ENCODE measurements at places on chromosomes 7 and 10.
A peak's percentile ranks its signal among the peaks of the same experiment; 100 is the strongest.

DNA sequence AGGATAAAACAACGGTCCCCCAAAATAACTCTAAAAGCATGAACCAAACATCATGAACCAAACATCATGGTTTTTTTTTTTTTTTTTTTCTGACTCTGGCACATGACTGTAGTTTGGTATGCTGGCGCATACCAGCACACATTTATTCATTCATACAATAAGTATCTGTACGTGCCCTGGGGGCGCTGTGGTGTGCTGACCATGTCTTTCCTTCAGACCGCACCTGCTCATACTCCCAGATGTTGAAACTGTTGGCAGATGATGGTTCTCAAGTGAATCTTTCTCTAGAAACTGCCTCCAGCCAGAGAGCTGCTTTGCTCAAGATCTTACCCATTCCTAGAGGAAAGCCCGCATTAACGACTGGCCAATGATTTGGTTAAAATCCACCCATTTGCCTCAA is 114.7 kb upstream of the ANKRD30A start:
- DNase-seq = no peak

GRCh38 chr10:12579954-12580858 is 230.9 kb downstream of the CAMK1D start:
- no peak for DNase-seq

DNA sequence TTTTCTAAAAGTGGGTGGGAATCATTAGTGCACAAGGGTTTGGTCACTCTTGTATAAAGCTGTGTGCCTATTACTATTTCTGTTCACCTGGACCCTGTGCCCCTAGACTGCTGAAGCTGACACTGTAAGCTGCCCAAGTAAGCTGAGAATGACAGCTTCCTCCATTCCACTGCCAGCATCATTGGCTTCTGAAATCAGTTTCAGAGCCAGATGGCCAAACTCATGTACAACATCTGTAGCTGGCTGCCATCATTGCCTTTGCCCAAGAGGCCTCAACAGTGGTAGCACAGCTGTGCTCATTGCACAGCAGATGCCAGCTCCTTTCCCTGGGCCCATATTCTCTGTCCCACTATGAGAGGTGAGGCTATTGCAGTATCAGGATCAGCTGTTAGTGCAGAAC is 165.7 kb downstream of the CPEB3 start:
- no peak for DNase-seq

DNA sequence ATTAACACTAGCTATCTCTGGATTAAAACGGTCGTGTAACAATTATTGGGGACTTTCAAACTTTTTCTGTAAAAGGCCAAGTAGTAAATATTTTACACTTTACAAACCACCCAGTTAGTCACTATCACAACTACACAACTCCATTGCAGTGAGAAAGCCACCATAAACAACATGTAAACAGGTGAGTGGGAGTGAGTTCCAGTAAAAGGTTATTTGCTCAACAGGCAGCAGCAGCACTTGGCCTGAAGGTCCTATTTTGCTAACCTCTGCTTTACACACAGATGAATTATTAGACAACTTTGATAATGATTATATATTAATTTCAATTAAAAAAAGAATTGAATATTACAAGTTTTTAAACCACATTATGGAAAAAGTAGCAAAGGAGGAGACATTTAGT is 15.8 kb upstream of the AGMO start:
- DNase-seq = no peak

- no peak for DNase-seq
Measured at GRCh38 chr7:77537136-77537777, at the start of gene PTPN12. PTPN12 (plus strand) TSS chr7:77537295; CDS start chr7:77537547, 252 bp downstream.

DNA sequence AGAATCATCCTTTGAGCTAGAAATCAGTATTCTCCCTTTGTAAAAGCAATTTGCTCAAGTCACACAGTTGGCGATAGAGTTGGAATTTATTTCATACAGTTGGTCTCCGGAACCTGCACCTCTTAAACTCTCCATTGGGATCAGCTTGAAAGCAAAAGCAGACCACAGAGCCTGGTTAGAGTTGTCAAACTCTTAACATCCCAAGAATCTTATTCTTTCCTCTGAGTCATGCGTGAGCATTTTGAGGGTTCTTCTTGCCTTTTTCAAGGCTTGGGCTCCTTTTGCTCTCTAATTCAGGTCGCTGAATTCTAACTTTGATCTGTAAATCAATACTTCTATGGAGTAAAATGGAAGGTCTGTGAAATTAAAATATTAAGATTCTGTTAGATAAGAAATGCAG is 19.6 kb upstream of the SCIN start:
- DNase-seq = no peak

DNA sequence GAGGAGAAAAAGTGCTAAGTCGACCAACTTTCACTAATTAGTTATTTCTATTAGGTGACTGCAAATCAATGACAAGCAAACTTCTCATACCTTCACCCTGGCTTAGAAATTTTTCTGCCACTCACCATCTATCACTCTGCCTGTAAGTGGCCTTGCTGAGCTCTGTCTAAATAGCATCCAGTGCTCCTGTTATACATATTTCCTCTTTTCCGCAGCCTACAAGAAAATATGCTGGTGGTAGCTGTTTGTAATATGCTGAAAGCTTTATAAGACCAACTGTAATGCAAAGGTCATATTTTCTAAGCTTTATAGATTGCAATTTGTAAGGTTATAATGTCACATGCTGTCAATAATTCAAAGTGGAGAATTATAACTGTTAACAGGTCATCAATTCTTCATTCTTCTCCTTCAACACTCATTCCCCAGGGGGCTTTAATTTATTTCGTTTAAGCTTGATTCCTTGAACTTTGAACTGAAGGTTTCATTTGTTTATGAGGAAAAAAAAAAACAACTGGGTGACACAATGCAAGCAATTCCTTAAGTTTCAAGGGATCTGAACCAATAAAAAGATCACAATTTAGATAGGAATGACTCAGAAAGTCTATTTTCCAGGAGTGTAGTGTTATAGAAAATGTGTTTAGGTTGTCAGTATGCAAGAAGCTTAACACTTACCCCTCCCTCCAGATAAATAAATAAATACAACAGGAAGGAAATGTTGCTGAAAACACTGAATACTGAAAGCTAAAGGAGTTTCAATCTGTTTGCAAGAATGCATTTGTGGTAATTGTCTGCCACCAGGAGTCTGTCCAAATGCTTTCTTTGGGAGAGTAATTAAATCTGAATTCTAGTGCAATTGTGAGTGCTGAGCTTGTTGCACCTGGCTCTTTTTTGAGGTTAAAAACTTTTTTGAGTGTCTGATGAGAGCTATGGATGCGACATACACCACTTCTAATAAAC is 183.7 kb downstream of the SORCS1 start:
- DNase-seq = no peak

GRCh38 chr10:23314835-23315239 is 29.8 kb downstream of the C10orf67 start:
- DNase-seq = peak; percentile 39

- DNase-seq = peak; percentile 24
Measured at GRCh38 chr10:43229208-43230061, 37.4 kb downstream of the RASGEF1A start.

DNA sequence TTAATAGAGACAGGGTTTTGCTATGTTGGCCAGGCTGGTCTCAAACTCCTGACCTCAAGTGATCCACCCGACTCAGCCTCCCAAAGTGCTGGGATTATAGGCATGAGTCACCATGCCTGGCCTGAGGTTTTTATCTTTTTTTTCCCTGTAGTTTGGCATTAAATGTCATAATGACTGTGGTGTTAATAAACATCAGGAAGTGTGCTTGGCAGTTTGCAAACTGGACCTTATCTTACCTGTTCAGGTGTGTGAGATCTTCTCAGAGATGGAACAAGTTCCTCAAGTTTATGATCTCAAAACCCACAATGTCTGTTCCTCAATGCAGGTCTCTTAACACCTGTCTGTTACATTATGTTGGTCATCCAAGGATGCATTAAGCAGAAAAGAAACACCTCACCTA is 80.0 kb downstream of the ARID5B start:
- no peak for DNase-seq

- no peak for DNase-seq
Measured at GRCh38 chr7:81501220-81501619, 268.6 kb downstream of the HGF start.

GRCh38 chr7:105618016-105618296 is 36.7 kb upstream of the EFCAB10 start:
- DNase-seq = no peak

DNA sequence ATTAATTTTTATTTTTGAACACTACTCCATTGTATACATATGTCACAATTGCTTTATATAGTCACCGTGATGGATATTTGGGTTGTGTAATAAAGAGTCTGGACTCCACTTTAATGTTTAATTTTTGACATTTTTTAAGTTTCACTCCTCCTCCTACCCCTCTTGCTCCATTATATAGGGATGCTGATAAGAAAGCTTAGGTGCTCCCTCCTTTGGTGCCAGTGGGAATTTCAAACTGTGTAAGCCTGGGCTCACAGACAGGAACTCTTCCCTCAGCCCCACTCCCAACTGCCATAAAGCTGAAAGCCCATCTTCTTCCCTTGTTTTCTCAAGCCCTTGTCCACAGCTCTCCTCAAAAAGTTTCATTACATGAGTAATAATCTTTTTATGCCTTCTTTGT is 47.6 kb downstream of the TWIST1 start:
- no peak for DNase-seq

GRCh38 chr10:10854725-10855124 is 162.9 kb upstream of the CELF2 start:
- no peak for DNase-seq

DNA sequence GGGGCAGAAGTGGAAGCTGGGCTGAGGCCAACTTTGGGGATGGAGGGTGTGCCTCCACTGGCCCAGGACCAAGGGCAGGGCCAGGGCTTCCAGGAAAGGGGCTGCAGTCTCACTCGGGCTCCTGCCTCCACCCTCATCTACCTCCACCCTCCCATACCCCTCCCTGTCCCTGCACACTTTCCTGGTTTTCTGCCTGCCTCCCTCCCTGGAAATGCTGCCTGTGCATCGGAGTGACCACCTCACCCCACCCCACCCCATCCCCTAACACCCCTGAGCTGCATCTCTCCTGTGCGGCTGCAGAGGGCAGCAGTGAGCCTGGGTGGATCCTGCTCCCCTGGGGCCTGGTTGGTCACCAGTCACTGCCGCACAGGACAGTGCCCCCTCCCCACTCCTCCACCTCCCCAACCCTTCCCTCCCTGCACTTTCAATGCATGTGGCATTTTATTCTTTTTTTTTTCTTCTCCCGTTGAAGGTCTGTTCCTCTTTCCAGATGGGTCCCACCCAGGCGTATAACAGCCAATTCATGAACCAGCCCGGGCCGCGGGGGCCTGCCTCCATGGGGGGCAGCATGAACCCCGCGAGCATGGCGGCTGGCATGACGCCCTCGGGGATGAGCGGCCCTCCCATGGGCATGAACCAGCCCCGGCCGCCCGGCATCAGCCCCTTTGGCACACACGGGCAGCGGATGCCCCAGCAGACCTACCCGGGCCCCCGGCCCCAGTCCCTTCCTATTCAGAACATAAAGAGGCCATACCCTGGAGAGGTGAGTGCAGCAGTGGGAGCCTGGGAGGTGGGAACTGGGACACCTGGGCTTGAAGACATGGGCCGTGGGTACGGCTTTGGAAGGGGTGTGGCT is 54.1 kb upstream of the PPIF start:
- DNase-seq = no peak

- no peak for DNase-seq
Measured at GRCh38 chr7:121343302-121343701, 14.5 kb downstream of the WNT16 start.

GRCh38 chr10:70942125-70942524 is 53.8 kb upstream of the PCBD1 start:
- no peak for DNase-seq

GRCh38 chr7:140667476-140667875 is 5.3 kb upstream of the ADCK2 start:
- no peak for DNase-seq

DNA sequence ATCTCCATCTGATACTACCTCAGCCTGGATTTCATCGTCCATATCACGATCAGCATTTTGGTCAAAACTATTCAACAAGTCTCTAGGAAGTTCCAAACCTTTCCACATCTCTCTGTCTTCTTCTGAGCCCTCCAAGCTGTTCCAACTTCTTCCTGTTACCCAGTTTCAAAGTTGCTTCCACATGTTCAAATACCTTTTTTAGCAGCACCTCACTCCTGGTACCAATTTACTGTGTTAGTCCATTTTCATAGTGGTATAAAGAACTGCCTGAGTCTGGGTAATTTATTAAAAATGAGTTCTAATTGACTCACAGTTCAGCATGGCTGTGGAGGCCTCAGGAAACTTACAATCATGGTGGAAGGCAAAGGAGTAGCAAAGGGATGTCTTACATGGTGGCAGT is 41.1 kb upstream of the PPP1R3A start:
- DNase-seq = no peak

DNA sequence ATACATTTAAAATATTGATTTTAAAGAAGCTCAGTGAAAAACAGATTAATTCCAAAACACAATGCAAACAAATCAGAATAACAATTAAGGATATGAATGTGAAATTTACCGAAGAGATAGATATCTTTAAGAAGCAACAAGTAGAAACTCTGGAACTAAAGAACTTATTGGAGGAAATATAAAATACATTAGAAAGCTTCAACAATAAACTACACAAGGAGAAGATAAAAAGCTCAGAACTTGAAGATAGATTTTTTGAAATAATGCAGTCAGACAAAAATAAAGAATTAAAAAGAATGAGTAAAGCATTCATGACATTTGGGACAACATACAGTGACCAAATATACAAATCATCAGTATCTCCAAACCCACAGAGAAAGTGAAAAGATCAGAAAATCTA is 43.2 kb downstream of the HIBADH start:
- no peak for DNase-seq

DNA sequence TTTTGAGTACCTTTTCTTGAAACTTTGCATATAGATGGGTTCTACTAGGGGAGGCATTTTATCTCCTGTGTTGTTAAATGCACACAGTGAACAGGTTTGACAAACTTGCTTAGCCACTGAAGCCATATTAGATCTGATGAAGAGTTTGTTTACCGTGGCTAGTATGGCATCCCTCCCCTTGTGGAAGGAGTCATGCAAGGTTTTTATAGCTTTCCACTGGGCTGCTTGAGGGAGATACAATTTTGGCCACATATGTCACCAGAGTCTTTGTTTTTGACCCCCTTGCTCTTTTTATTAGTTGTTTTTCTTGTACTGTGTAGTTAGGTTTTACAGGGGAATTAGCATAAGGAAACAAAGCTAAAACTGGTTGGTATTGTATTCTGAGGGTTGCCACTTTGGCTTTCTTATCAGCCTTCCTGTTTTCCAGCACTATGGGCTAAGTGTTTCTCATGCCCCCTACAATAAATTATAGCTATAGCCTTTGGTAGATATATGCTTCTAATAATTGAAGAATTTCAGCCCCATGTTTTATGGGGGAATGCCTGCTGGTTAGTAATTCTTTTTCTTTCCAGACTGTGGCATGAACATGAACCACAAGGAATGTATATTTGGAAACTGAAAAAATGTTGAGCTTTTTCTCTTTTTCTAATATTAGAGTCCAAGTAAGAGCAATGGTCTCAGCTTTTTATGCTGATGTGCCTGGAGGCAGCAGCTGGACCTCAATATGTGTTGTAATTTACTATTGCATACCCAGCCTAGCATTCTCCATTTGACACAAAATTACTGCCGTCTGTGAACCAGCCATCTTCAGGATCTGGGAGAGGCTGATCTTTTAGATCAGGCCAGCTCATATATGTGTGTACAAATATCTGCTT is 18.4 kb upstream of the STEAP2 start:
- DNase-seq = no peak

GRCh38 chr10:3294919-3295581 is 122.5 kb upstream of the PITRM1 start:
- no peak for DNase-seq

GRCh38 chr7:135209225-135209834 is 2.0 kb downstream of the WDR91 start:
- no peak for DNase-seq

GRCh38 chr7:69780379-69780778 is 182.1 kb downstream of the AUTS2 start:
- DNase-seq = no peak

GRCh38 chr7:32072397-32072796 is 2.2 kb upstream of the PDE1C start:
- DNase-seq = no peak

All from transverse colon (tissue), 4 donors.